ENCODE measurements at places on chromosomes 12 and 14. TPM values are rescaled to one million over a fixed set of nuclear protein-coding genes. Genes with fewer than 3 reads are reported as not detected.

The LRIG3 gene
- total RNA-seq, result not detected

The RBM23 gene
- 79.6 TPM for total RNA-seq

The SLC16A7 gene
- total RNA-seq, result 46.7 TPM

- no peak for DNase-seq
Observed at GRCh38 chr14:100131181-100131580, 28.3 kb downstream of the DEGS2 start.

DNA sequence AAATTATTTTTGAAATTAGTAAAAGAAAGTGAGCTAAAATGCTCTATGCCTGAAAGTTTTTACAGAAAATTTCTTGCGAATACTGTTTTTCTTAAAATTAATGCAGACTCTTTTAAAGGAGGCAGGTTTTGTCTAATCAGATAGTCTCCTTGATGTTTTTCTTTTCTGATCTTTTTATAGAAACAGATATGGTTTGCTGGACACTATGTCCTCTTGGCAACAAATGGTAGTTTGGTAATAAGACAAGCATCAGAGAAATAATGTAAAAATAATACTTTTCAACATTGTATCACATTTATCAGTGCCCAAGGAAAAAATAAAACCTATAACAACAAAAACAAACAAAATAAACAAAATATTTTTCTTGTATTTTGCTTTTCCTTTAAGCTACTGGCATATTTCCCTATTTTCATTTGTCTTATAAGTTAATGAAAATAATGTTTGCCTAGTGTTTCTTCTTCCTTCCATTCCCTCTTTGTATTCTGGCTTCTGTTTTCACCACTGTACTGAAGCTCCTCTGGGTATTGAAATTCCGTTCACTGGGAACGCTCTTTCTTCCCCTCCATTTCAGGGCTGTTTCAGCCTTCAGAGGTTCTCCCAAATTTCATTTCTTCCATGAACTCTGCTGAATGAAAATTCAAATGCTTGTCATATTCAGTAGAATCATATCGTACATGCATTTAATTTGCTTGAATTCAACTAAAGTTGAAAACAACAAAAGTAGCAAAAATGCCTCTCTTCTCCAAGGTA lies 115.3 kb downstream of the TRMT5 start:
- no peak for DNase-seq

DNA sequence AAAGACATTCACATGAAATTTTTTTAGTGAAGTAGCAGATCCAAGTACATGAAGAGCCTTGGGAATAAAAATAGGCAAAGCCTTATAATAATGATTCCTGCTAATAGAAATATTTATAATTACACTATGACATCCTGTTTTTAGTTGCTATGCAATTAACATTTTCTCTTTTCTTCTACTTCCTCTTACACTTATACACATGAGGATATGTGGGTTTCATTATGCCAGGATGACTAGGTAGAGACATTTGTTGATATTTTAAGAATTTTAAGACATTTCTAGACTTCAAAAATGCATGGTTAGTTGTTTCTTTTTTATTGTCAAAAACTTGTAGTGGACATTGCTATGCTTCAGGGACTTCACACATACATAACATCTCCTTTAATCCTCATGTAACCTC lies 326.8 kb downstream of the SYT1 start:
- no peak for DNase-seq

- DNase-seq, result no peak
Observed at GRCh38 chr12:77560714-77561113, 270.0 kb upstream of the NAV3 start.

DNA sequence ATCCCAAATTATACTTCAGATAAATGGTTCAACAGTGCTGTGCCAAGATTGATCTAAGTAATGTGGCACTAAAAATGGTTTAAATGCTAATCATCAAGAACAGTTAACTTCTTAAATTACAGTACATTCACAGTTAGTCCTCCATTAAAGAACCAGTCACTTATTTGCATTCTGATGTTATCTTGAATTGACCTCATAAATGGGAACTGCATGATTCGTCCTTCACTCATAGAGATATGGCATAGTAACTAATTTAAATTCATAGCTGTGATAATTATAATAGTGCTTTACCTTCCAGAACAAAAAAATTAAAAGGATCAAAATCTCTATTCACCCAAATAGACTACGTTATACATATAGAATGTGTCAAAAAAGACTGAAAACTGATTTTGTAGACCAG lies 61.1 kb downstream of the COCH start:
- DNase-seq, result no peak

DNA sequence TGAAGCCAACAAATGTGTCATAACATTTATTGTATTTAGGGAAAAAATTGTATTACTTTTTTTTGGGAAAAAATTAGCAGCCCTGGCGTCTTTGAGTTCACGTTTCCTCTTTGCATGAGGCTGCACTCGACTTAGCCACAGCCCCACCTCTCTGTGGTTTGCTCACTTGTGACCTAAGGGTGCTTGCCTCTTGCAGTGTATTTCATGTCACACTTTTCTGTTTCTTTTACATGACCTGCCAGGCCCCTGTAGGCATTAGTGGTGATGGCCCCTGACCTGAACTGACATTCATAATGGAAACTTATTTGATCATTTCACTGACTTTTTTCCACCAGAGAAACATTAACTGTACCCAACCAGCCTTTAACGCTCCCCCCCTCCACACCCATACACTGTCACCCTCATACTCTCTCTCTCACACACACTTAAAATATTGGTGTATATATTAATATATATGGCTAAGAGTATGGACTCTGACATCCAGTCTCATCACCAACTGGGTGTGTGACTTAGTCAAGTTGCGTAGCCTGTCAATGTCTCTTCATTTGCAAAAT lies 122.9 kb downstream of the PRKCH start:
- peak; percentile 81 for DNase-seq
